AG04450 (cell line): ENCODE measurements at places on chromosomes 5 and 9.
A peak's percentile ranks its signal among the peaks of the same experiment; 100 is the strongest.

- DNase-seq, result no peak
Measured at GRCh38 chr9:100601216-100601615, 23.3 kb downstream of the CAVIN4 start.

DNA sequence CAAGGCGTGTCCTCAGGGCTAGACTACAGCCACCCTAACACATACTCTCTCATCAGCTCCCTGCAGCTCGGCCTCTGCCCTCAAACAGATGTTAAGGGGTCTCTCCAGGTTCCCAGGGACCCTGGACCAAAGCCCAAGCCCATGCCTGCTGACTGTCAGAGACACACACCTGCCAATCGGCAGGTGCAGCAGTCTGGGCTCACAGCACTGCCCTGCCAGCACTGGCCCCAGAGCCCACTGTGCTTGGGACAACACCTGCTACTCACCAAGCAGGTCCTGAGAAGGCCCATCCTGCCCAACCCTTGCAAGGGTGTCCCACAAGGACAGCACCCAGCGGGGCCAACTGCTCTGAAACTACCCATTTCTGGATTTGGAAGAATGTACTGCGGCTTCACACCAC lies 20.2 kb upstream of the ZDHHC11 start:
- DNase-seq, result no peak

DNA sequence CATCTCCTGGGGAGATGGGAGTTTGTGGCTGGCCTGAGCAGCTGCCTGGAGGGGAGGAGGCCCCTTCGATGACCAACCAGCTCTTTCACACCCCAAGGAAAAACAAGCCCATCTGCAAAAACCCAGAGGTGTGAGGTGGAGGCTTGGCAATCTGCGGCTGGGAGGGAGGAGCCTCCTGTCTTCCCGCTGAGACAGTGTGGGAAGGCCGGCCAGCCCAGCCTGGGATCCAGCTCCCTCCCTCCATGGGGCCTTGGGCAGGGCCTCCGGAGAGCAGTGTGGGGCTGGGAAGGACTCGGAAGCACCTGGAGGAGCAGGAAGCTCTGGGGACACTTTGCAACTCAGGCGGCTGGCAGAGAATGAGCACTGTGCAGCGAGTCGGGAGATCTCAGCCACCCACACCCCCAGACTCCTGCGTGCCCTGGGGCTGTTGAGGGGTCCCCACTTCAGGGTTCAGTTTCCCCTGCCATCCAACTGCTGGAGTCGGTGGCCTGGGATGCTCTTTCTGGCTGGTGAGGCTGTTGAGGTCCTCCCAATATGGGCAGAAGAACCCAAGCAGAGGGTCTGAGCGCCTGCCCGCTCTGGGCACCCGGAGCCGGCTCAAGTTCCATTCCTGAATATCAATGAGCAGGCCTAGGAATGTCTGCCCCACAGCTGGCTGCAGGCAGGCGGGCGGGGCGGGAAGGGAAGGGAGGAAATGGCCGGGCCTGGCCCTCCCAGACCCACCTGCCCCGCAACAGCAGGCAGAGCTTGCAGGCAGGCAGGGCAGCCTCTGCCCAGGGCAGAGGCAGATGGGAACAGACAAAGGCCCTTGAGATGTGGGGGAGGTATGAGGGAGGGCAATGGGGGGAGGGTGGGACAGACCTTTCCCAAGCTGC lies 101.1 kb downstream of the FGF18 start:
- no peak for DNase-seq

- DNase-seq, result no peak
Measured at GRCh38 chr5:168408561-168409305, 77.5 kb upstream of the RARS1 start.

GRCh38 chr5:44679214-44679613 lies 129.5 kb upstream of the MRPS30 start:
- DNase-seq, result no peak

- no peak for DNase-seq
Measured at GRCh38 chr5:107674655-107675054, 3.9 kb upstream of the EFNA5 start.

DNA sequence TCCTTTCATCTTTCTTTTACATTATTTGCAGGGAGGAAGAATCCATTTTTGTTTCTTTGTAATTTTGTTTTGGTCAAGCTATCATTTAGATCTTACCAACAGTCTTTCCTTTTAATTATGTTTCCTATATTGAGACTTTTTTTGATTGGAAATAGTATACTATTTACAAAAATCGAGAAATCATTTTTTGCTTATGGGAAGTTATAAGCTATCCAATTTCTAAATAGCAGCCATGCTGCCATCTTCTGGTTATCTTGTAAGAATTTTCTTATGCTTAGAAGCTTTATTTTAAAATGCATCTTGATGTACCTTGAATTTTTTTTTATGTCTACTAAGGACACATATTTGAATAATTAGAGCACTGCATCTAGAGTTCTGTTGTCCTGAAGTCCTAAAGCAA lies 821.2 kb downstream of the PTPRD start:
- no peak for DNase-seq

DNA sequence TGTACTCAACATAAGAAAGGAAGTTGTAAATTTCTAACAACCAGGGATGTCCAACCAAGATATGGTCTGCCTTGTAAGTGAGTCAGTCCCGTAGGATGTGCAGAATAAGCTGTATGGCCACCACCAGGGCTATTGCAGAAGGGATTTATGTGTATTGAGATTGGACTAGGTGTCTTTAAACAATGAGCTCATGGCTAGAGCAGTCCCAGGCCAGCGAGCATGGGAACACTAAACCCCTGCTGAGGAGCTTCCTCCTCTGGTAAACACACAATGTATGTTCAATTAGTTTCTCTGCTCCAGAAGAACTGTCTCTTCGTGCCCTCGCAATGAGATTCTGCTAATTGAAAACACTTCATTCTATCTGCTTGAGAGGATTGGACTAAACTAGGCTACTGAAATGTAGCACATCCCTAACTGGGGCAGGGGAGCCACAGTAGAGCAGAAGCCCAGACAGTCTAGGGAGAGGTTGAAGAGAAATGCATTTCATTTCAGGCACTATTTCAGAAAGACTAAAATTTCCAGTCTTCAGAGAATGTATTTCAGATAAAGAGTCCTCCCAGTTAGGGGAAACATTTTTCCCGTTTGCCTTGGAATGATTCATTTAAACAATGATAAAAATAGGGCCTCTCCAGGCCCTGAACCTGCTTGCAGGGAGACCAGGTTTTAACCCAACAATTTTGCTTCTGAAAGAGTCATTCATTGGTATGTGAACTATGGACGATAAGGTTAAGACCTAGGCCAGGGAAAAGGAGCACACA lies 154.7 kb downstream of the FAM114A2 start:
- peak; percentile 23 for DNase-seq

GRCh38 chr5:130994496-130995253 lies 170.4 kb downstream of the HINT1 start:
- no peak for DNase-seq

- no peak for DNase-seq
Measured at GRCh38 chr5:110109667-110110066, 419.9 kb downstream of the MAN2A1 start.

- no peak for DNase-seq
Measured at GRCh38 chr5:109826-110225, 17.9 kb downstream of the PLEKHG4B start.

GRCh38 chr5:37799865-37800421 lies 39.9 kb downstream of the GDNF start:
- no peak for DNase-seq

GRCh38 chr5:91910655-91911054 lies 527.5 kb upstream of the ARRDC3 start:
- no peak for DNase-seq

GRCh38 chr9:123952641-123953495 lies 22.9 kb upstream of the DENND1A start:
- no peak for DNase-seq

DNA sequence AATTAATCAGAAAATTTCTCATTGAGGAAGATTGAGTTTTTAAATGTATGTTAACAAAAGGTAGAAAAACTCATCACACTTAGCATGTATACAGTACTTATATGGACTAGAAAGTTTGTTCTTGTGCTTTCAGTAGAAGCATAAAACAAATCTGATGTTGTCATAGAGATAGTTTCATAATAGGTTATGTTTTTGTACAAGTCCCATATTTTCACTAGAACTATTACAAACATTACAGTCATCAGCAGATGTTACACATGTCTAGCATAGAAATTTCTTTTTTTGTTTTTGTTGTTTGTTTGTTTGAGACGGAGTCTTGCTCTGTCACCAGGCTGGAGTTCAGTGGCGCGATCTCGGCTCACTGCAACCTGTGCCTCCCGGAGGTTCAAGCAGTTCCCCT lies 131.4 kb downstream of the COMMD10 start:
- no peak for DNase-seq

DNA sequence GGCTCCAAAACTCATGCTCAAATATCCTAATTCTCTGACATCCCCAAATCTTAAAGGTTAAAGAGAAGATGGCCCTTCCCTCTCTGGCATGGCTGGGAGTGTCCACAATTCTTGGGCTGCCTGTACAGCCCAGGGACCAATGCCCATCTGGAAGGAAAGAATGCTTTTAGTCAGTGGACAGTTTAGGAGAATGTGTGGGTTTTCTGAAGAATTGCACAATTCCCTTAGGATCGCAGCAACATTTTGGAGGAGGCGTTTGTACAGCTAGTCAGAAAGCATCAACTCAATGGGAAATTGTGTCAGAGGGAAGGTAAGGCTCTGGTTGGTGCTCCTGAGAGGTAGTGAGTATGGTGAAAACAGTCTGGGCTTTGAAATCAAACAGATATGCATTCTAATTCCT lies 15.0 kb downstream of the FAM193B start:
- no peak for DNase-seq

DNA sequence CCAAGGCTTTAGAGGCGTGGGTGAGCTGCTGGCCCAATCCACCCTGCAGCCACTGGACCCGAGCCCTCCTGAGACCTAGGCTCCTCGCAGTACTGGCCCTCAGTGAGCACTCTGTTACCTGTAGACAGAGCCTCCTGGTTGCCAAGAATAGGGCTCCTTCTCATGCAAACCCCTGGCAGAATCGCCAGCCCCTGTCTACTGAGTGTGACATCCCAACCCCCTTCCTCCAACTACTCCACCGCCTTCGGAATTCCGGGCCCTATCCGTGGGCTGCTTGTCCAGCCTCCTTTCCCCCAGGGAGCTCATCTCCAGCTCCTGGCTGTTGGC lies 23.8 kb upstream of the COL5A1 start:
- DNase-seq, result no peak

- DNase-seq, result no peak
Measured at GRCh38 chr5:73373814-73374510, 74.6 kb downstream of the FOXD1 start.

DNA sequence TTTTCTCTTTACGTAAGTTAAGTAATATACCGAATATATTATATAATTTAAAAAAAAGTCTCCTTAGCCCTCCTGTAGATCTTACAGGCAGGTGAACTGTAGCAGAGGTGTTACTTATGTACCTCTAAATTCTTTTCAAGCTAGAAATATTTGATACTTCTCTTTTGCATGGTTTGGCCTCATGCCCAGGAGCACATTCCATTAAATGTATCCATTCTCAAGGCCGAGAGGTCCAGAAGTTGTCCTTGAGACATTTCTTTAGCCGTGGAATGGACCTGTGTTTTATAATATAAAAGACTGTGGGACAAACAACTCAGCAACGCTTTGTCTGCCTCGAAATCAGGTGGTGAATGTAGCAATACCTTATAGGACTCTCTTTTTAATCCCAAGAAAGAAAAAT lies 184.5 kb downstream of the TRIO start:
- DNase-seq, result no peak

GRCh38 chr5:128681764-128682592 lies 143.9 kb upstream of the FBN2 start:
- DNase-seq, result no peak

DNA sequence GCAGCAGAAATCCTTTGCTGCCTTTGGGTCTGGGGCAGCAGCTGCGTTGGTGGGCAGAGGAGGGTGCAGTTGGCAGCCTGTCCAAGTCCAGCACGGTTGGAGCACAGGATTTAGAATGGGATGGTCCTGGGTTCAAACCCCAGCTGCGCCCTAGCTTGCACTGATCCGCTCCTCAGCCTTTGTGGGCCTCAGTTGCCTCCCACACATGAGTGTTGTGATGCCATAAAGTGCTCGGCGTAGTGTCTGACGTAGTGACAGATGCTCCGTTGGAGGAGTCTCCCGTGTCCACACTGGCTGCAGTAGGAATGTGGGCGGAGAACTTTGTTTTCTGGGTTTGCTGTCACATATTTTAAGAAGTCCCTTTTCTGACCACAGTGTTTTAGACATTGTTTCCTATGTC lies 36.0 kb downstream of the SLC46A2 start:
- no peak for DNase-seq

DNA sequence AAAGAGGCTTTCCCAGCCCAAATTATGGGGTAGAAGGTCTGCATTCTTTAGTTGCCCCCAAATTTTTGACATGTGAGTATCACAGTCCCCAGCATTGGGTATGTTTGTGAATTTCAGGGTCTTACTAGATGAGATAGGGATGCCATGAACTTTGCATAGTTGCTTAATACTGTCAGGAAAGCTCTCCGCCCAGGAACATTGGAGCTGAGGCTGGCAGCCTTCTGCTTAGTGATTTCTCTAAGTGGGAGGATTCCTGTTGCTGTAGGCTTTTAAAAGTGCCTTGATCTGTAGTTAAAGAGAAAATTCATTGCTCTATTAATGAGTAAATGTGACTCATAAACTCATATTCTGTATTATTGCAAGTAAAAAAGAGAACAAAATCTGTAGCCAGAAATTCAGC lies 206.9 kb downstream of the CAVIN4 start:
- no peak for DNase-seq
